ENCODE measurements at places on chromosomes 16 and 17.
A peak's percentile ranks its signal among the peaks of the same experiment; 100 is the strongest.

DNA sequence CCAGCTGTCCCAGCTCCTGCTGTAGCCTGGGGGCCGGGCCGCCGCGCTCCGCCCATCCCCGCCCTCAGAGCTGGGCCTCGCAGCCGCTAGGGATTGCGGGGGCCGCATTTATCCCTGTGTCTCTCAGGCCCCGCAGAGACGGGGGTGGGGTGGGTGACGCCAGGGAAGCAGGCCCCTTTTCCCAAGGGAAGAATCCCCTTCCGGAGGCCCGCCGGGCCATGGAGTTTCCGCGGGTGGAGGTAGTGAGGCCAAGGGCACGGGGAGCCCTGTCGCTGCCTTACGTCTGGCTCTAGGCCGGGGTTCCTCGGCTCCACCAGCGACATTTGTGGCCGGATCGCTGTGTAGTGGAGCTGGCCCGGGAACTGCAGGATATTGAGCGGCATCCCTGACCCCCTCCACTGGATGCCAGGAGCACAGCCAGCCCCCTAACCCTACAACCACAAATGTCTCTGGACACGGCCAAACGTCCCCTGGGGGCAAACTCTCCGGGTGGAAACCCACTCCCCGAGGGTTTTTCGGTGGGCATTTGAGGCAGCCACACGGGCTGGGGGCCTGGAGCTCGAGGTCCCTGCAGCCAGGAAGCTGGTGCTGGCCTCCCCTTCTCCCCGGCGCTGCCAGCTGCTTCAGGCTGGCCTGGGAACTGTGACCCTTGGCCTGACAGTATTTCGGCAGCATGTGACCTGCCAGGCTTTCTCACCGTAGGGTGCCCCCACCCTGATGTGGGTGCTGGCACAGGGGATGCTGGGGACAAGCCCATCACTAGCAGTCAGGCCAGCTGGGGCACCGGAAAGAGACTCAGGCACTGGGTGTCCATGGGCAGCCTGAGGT, 12.0 kb upstream of the CD300A start:
- DNase-seq, result no peak

DNA sequence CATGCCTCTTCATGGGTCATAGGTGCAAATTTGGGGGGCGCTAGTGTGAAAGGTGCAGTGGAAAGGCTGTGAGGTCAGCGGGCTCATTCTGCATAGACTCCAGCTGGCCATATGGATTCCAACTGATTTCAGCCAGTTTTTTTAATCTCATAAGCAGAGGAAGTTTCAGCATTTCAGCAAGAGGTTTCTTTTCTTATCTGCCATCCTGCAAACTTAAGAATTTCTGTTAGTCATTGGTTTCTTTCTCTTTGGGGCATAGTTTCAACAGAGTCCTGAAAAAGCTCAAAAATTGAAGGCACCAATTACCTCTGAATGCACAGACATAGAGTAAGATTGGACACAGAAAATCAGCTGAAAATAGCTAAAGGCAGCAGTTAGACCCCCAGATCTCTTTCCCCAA, 16.2 kb upstream of the ALOX15 start:
- no peak for DNase-seq

GRCh38 chr17:2801841-2802240, 5.6 kb downstream of the RAP1GAP2 start:
- no peak for DNase-seq

DNA sequence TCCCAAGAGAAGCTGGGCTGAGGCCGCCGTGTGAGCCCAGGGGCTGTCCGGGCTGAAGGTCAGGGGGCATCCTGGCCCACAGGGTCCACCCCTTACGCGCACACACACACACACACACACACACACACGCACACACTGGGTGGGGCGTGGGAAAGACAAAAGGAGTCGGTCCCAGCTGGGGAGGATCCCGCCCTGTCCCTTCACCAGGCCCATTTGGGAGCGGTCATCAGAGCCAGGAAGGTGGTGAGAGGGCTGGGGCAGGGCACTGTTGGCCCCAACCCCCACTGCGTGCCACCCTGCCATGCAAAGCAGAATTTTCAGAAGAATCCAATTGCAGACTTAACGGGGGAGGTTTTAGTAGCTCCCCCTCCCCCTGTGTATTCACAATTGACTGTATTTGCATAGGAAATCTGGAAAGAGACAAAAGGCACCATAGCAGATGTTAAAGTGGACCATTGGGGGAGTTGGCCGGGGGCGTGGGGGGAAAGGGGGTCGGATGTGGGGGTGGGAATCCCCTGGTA, 11.3 kb upstream of the CD300A start:
- no peak for DNase-seq

GRCh38 chr16:14325502-14326401, 254.6 kb downstream of the MRTFB start:
- DNase-seq, result no peak

DNA sequence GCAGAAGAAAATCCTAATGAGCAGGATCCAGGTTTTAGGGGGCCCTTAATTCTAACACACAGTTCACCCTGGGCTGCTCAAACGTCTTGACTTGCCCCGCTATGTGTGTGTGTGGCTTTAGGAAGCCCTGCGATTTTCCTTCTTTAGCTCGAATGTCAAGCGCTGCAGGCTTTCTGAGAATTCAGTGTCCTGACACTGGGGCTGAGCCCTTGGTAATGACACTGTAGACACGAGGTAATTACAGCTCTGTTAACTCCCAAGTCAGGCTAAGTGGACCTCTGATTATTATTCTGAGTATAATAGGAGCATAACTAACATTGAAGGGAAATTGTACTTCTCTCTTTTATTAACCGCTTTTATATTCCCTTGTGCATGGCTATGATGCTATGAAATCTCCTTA, 202.1 kb downstream of the RBFOX1 start:
- DNase-seq, result no peak

- no peak for DNase-seq
These were observed 21.4 kb downstream of the DEXI start for GRCh38 chr16:10920726-10921427.

- no peak for DNase-seq
These were observed 20.6 kb downstream of the MAP2K4 start for GRCh38 chr17:12041312-12041711.

- DNase-seq, result no peak
These were observed 60.6 kb downstream of the TNFRSF13B start for GRCh38 chr17:16911141-16911937.

GRCh38 chr17:74235911-74236371, 22.6 kb downstream of the TTYH2 start:
- no peak for DNase-seq

DNA sequence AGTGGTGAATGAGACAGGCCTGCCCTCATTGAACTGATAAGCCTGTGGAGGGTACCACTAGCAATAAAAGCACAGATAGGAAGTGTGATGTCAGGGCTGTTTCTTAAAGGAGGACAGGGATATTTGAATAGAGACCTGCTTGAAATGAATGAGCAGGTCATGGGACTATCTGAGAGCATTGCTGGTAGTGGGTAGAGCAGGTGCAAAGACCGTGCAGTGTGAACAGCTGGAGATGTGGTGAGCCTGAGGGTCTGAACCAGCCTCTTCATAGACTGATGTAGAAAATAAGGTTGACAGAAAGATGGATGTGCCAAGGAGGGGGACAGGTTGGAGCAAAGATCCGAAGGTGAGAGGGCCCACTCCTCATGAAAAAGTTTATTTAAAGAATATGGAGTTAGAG, 2.4 kb downstream of the NUP93 start:
- DNase-seq, result no peak

DNA sequence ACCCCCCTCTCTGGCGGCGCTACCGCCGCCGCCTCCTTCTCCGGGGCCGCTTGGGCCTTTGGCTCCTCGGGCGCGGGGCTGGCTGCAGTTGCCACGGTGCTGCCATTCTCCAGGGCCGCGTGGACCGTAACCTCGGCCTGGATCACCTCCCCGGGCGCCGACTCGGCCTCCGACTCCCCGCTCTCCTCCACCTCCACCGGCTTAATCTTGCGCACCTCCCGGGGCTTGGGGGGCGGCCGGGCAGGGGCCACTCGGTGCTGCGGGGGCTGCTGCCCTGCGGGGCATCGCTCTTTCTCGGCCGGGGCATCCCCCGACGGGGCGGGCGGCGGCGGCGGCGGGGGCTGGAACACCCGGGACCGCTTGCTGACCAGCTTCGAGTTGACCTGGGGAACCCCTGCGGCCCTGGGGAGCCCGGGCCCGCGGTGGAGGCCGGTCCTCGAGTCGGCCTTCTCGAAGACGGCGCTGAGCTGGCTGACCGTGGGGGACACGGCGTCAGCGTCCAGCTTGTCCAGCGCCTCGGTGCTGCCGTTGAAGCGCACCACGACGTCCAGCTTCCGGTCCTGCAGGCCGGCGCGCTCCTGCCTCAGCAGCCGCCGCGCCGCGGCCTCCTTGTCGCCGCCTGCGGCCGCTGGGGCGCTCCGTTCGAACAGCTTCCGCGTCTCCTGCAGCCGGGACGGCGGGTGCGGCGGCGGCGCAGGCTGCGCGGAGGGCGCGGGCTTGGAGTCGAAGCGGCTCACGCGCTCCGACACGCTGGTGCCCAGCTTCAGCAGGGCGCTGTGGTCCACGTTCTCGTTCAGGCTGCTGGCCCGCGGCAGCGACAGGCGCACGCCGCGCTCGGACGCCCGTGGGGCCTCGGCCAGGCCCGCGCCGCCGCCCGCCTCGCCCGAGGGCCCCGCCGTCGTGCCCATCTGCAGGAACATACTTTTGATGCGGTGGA, 792 bp downstream of the PPP1R9B start:
- no peak for DNase-seq

- DNase-seq, result peak; percentile 20
These were observed 11.0 kb downstream of the HEXIM2 start for GRCh38 chr17:45172541-45173286.

DNA sequence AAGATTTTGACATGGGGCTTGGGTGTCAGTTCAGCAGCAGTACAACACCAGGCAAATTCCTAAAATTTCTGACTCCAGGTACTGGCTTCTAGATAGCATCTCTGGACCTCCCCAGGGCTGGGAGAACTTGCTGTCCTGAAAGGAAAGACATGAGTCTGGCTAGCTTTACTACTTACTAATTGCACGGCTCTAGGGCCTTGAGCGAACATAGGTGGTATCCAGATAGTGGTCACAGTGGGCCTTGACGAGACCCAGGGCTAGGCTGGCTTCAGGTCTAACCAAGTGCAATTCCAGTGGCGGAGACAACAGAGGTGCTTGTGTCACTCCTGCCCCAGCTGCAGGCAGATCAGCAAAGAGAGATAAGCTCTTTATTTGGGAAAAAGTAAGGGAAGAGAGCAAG, 16.4 kb upstream of the SLC13A5 start:
- DNase-seq, result no peak
